ENCODE measurements at places on chromosomes 2 and 18.

DNA sequence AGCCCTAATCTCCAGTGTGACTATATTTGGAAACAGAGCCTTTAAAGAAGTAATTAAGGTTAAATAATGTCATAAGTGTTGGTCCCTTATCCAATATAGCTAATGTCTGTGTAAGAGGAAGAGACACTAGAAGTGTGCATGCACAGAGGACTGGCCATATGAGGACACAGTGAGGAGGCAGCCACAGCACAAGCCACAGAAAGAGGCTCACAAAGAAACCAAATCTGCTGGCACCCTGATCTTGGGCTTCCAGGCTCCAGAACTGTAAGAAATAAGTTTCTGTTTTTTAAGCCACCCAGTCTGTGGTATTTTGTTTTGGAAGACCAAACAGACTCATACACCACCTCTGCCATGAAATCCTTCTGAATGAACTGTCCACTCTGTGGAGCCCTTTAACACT is 186.4 kb upstream of the SLC39A10 start:
- no peak for DNase-seq

GRCh38 chr18:55031979-55032378 is 72.7 kb upstream of the CCDC68 start:
- no peak for DNase-seq

- peak; percentile 97 for DNase-seq
These were observed at the start of gene C2orf42 for GRCh38 chr2:70190418-70191243. TSS of gene C2orf42 (minus strand) at chr2:70191019. CDS start at chr2:70181985, 9,034 bp downstream.

DNA sequence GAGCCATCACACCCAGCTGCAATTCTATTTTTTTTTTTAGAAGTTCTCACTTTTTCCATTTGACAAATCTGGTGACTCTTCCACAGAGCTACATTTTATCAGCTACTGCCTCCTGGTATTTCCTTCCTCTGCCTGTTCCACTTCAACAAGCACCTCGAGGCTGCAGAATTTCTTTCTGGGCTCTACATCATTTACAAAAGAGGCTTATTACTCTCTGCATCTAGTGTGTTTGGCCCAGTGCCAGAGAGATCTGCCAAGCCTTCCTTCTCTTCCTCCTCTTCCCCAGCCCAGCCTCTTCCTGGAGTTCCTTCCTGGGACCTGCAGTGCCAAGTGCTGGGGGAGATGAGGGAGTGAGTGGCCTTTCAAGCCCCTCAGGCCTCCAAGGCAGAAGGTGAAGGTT is 119.6 kb upstream of the ITGA6 start:
- DNase-seq, result no peak

- DNase-seq, result peak; percentile 38
These were observed 3.3 kb downstream of the TWSG1 start for GRCh38 chr18:9337873-9338272.

DNA sequence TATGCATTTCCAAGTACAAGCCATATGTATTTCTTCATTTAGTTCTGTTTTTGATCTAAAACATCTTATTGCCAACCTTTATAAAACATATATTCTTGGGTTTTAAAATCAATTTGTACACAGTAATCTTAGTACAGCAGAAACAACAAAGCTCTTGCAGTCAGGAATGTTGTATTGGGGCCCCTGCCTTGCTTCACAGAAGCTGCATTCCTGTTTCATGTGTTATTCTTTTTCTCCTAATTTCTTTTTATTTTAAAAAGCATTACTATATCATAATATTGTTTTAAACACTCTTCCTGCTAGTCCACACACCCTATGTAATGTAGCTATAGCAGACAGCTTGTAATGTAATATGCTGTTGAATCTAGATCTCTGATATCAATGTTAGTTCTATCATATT is 24.0 kb downstream of the SERPINB7 start:
- DNase-seq, result no peak

GRCh38 chr18:79629249-79629558 is 50.4 kb upstream of the CTDP1 start:
- DNase-seq, result no peak

DNA sequence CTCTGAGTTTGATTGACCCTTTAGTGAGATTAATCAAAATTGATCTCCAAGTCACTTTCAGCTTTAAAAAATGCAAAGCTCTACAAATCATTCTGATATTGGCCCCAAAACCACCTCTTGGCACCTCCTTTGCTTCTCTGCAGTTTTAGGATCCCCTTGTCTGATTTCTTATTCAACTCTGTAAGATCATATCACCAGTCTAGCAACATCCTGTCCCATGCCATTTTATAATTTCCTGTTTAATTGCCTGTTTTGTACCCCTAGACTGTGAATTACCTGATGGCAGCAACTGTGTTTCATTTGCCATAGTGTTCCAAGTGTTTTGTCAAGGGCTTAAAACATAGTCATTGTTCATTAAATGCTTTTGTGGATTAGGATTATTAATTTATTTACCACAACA is 406.3 kb upstream of the TRIB2 start:
- DNase-seq, result no peak
